ENCODE measurements at places on chromosomes 4 and X.

- DNase-seq: peak; percentile 27
Observed at GRCh38 chrX:118062817-118063615, 53.6 kb downstream of the KLHL13 start.

- DNase-seq: no peak
Observed at GRCh38 chrX:110462957-110463356, 104.3 kb downstream of the RTL9 start.

- peak; percentile 99 for DNase-seq
Observed at GRCh38 chr4:2262145-2262943, 435 bp upstream of the MXD4 start.

DNA sequence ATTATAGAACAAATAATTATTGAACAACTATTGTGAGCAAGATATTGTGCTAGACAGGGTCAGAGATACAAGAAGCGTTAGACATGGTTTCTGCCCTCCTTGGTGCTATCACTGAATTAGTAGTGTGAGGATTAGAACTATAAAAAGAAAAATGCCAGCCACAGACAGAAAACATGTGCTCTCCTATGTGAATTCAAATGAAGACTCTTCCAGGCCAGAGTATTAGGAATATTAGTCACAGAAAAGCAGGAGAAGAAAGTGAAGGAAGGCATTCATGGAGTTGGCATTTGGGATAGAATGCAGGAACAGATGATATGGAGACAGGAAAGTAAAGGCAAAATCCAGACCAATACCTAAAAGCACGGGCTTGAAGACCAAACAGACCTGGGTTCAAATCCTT, 179.6 kb upstream of the TENM3 start:
- no peak for DNase-seq

- DNase-seq: no peak
Observed at GRCh38 chr4:36304138-36304681, 22.8 kb downstream of the DTHD1 start.

GRCh38 chr4:79913581-79913980, 159.4 kb downstream of the ANTXR2 start:
- no peak for DNase-seq

DNA sequence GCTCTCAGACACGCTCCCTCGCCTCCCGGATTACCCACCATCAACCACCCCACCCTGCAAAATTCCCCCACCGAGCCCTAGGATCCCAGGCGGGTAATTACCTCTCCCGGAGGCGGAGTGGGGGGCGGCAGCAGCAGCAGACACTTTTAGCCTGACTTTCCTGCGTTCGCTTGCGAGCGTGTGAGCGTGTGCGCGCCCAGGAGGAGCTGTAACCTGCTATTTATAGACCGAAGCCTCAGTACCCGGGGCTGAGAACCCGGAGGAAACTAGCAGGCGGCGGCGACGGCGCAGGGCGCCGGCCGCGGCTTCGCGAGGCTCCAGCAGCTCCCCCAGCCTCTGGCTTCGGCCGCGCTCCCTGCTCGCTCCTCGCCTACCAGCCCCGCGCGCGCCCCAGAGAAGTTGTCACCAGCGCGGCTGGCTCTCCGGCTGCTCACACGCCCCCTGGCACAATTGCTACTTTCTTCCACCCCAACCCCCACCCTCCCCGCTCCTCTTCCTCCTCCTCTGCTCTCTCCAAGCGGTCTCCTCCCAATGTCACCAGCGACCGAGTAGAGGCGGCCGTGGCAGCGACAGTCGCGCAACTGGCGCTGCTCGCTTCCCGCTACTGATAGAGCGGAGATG, at the start of gene INPP4B:
TSS of gene INPP4B (minus strand) at position 194 of the 621 bp plus-strand sequence.
- peak; percentile 69 for DNase-seq

DNA sequence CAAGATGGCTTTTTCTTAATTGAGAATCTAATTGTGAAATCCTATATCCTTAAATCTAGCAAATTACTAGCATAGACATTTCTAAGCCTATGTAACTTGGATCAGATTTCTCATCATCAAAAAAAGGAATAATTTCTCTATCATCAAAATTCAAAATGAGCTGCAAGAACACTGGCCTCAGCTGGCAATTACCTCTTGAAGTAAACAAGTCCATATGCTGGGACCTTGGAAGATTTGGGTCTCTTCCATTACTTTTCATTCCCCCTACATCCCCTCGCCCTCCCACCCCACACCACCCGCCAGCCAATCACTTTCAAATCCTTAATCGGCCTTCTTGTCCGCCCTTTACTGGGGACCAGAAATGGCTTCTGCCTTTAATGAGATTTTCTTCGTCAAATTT, 23.3 kb upstream of the MBTPS2 start:
- no peak for DNase-seq

- DNase-seq: no peak
Observed at GRCh38 chr4:40419231-40419912, 84.2 kb downstream of the CHRNA9 start.

DNA sequence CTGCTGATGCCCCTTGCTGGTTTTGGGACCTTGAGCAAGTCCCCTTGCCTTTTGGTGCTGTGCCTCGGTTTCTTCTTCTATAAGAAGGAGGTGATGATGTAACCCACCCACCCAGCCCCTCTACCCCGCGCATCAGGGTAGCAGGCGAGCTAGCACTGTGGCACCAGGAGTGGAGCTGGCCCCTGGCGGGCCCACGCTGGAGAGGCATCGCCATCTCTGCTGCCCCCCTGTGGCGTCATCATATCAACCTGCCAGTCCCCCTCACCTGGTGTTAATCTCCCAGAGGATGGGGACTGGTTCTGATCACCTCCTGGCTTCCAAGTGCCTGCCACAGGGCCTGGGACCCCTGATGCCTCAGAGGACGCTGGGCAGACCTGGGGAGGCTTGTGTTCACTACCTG, 6.3 kb upstream of the SORCS2 start:
- DNase-seq: no peak

DNA sequence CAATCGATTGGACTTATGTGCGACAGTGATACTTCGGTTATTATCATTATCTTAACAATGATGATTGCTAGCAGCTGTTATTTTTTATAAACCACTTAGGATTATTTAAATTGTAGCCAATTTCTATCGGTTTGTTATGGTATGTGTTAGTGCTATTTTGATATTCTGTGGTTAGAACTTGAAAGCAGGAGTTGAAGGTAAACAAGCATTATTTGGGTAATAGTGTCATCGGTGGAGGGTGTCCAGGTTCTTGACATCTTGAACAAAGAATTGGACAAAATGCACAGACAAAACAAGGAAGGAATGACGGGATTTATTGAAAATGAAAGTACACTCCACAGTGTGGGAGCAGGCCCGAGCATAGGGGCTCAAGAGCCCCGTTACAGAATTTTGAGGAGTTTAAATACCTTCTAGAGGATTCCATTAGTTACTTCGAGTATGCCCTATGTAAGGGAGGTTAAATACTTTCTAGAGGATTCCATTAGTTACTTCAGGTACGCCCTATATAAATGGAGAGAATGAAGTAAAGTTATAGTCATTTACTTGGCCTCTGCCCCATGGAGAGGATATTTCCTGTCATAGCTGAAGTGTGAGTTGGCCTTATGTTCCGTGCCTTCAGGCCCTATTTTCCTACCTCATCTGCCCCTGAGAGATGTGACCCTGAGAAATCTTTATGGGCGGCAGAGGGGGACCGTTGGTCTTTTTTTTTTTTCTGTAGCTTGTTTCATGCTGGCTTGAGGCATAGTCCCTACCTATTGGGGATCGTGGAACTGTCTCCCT, 13.1 kb downstream of the MOB1B start:
- DNase-seq: no peak

DNA sequence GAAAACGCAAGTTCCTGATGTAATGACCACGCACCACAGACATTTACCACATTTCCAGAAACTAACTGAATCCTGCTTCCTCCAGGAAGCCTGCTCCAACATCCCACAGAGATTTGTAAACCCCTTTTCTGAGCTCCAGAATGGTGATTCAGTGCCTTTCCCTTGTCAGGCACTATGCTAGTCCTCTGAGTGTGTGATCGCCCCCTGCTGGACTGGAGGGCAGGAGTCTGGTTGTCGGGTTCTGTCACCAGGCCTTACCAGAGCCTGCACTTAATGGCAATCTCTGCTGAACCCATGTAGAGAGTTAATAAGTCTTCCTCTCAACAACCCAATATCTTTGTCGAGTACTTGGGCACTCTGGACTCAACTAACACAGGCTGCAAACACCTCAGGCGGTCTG, 14.5 kb upstream of the KDM5C start:
- no peak for DNase-seq

DNA sequence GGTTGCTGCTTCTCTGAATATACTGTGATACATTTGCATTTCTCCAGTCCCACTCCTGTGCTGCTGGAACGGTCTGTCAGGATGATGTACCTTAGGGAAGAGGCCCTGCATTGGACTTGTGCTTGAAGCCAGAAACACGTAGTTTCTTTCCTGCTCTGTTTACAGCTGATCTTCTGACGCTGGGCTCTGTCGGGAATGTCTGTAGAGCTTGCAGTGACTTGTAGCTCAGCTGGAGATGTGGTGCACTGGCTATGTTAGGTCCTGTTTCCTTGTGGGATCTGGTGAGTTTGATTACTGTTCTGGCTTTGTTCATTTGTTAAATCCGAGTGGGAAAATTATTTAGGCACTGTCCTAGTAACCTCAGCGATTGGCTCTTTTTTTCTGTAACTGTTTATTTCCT, 137.2 kb upstream of the WDR1 start:
- no peak for DNase-seq

GRCh38 chrX:11137543-11138139, 26.5 kb downstream of the HCCS start:
- DNase-seq: peak; percentile 71

GRCh38 chr4:76022031-76022430, 1.3 kb downstream of the CXCL10 start:
- DNase-seq: no peak

- no peak for DNase-seq
Observed at GRCh38 chr4:8737601-8738279, 133.9 kb downstream of the HMX1 start.

DNA sequence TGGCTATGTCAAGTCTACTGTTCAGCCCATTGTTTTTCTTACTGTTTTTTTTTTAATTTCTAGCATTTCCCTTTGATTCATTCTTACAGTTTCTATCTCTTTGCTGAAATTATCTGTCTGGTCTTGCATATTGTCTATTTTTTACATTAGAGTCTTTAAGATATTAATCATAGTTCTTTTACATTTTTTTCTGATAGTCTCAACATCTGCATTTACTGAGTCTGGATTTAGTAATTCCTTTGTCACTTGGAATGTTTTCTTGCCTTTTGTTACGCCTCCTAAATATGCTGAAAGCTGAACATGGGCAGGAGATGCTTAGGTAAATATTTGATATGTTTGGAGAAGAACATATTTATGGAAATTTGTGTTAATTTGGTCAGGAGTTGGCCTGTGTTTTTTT, 10.4 kb downstream of the JADE3 start:
- DNase-seq: no peak

- DNase-seq: peak; percentile 78
Observed at GRCh38 chr4:88158489-88159228, at the start of gene ABCG2. ABCG2 (minus strand) TSS chr4:88158639; CDS start chr4:88139995, 18,644 bp downstream.

GRCh38 chr4:147749811-147750321, 18.0 kb downstream of the ARHGAP10 start:
- DNase-seq: no peak

DNA sequence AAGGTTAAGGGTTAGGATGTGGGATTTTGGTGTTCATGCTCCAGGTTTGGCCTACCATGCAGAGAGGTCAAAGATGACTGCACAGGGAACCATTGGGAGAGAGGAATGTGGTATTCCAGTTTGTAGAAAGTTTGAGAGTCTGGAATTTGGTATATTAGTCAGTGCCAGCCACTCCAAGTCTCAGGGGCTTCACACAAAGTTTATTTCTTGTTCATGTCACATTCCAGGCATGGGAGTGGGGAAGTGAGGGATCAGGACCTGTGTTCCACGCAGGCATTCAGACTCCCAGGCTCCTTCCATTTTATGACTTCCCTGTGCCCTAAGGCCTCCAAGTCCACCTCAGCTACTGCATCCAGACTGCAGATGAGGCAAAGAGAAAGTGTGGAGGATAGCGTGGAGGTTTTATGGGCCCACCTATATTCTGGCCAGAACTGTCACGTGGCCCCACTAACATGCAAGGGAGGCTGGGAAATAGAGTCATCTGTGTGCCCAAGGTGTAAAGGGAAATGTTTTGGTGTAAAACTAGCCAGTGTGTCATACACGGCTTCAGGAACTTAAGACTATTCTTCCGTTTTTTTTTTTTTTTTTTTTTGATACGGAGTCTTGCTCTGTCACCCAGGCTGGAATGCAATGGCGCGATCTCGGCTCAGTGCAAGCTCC, 140.6 kb upstream of the SCML1 start:
- DNase-seq: no peak

GRCh38 chr4:73446336-73446938, 10.4 kb downstream of the AFP start:
- DNase-seq: peak; percentile 76

DNA sequence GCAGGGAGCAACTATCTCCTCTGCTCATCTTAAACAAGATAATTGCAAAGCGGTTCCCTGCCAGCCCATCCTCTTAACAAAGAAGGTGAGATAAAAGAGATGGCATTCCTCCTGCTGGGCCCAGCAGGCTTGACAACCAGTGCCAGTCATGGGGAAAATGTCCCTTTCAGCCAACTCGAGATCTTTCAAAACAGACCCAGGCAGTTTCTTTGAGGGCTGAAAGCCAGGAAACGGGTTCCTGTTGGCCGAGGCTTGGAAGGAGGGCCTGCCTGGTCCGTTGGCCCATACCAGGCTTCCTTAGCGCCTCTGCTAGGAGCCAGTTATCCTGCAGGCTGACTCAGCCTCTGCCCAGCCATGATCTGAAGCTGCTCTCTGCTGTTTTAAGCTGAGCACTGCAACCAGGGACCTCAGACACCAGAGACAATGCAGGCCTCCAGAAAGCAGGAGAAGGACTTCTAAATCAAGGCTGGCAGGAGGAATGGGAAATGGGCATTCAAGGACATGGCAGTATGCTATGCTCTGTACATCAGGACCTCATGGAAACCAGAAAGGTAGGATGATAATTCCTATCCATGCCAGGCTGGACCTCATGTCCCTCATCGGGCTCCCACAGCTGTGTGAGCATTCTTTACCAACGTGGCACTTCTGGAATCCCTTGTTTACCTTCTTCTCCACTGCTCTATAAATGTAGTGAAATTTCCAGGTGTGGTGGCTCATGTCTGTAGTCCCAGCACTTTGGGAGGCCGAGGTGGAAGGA, 42.4 kb upstream of the SLC2A9 start:
- DNase-seq: peak; percentile 65

DNA sequence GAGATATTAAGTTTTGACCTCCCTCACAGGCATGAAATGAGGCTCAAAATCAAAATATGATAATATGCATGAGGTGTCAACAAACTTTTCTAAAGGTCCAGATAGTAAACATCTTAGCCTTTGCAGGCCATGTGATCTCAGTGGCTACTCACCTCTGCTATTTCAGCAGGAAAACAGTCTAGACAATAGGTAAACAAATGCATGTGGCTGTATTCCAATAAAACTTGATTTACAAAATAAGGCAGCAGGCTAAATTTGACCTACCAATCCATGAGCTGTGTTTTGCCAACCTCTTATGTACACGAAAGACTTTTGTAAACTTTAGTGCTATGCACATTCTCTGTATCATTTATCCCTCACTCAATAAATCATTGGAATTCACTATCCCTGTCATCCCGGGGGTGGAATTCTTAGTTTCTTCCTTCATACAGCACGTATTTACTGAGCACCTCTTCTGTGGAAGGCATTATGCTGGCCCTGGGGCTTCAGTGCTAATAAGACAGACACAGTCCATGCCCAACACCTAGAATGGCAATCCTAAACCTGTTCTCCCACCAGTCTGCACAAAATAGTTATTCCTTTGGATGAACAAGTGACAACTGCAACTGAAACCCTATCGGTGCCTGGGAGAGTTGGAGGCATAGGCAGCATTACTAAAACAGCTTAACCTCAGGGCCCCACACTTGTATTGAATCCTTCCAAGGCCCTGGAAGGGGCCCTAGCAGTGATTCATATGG, 19.9 kb downstream of the MAGEB17 start:
- no peak for DNase-seq

- DNase-seq: peak; percentile 27
Observed at GRCh38 chr4:139223682-139224317, 46.8 kb upstream of the ELF2 start.

All from common myeloid progenitor, CD34-positive (primary cell).